NCI-H187 treated with DMSO at 0.1 percent for 48 hours (cell line): ENCODE measurements at places on chromosomes 3 and 15.

DNA sequence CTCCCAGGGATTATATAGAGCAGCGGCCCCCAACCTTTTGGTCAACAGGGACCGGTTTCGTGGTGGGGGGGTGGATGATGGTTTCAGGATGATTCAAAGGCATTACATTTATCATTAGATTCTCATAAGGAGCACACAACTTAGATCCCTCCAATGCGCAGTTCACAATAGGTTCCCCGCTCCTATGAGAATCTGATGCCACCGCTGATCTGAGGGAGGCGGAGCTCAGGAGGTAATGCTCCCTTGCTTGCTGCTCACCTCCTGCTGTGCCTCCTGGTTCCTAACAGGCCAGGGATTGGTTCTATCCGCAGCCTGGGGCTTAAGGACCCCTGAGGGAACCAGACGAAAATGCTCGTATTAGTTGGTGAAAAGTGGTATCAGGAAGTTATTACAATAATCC is 1.3 kb upstream of the HACD2 start:
- no peak for DNase-seq

DNA sequence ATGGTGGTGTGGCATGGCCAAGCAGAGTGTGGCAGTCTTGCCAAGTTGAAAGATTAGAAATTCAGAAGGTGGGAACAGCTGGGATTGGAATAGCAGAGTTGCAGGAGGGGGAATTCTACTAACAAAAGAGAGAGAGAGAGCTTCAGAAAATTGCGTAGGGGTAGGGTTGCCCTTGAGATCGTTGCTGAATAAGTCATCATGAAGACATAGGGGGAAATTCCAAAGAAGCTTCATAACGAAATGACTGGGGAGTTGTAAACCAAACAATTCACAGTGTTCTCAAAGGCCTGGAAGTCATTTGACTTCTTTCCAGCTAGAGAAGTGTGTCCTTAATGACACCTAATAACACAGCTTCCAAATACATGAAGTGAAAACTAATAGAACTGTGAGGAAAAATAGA is 26.3 kb upstream of the TIPARP start:
- no peak for DNase-seq

GRCh38 chr15:44490622-44491021 is 46.3 kb upstream of the EIF3J start:
- DNase-seq, result no peak

- no peak for DNase-seq
These were observed 123.1 kb upstream of the BHLHE40 start for GRCh38 chr3:4856136-4856535.

DNA sequence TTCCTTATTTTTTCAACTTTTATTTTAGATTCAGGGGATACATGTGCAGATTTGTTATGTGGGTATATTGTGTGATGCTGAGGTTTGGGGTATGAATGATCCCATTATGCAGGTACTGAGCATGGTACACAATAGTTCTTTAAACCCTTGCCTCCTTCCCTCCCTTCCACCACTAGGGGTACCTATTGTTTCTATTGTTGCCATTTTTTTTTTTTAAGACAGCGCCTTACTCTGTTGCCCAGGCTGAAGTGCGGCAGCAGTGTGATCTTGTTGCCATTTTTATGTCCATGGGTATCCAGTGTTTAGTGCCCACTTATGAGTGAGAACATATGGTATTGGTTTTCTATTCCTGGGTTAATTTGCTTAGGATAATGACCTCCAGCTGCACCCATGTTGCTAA is 117.3 kb upstream of the FAM3D start:
- DNase-seq, result no peak

- no peak for DNase-seq
These were observed 12.6 kb downstream of the PTH1R start for GRCh38 chr3:46890132-46890531.

DNA sequence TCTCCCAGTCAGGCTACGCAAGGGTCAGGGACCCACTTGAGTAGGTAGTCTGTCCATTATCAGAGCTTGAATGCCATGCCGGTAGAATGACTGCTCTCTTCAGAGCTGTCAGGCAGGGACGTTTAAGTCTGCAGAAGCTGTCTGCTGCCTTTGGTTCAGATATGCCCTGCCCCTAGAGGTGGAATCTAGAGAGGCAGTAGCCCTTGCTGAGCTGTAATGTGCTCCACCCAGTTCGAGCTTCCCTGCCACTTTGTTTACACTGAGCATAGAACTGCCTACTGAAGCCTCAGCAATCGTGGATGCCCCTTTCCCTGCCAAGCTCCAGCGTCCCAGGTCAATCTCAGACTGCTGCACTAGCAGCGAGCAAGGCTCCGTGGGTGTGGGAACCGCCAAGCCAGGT is 57.5 kb upstream of the SETMAR start:
- DNase-seq, result no peak

DNA sequence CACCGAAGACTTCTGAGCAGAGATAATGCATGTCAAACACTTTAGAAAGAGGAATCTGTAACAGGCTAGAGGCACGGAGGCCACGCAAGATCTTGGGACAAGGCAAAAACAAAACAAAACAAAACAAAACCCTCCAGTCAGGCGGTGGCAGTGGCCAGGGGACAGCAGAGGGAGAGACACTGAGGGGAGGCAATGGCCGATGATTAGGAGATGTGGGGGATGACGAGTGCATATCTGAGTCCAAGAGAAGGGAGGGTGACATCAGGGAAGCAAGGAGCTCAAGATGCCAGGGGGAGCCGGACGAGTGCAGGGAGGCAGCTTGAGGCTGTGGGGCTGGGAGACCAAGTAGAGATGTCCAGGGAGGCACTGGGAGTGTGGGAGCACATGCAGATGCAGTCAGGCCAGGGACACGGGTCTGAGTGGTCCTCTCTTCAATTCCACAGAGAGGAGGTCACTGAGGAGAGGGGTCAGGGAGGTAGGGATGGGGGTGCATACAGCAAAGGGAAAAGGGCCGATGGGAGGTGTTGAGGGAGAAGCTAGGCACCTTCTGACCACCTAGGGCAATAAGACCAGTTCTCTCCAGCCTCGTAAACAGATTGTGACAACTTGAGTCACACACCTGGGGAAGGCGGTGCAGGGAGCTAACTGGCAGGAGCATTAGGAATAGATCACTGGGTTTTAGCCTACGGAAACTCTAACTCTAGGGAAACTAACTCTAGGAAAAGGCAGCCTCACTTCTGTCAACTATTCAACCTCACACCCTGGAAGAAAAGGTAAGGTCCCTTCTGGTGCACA is 29.6 kb downstream of the SLCO2A1 start:
- DNase-seq, result no peak

- DNase-seq, result no peak
These were observed 123.6 kb upstream of the DPH6 start for GRCh38 chr15:35669432-35670045.

DNA sequence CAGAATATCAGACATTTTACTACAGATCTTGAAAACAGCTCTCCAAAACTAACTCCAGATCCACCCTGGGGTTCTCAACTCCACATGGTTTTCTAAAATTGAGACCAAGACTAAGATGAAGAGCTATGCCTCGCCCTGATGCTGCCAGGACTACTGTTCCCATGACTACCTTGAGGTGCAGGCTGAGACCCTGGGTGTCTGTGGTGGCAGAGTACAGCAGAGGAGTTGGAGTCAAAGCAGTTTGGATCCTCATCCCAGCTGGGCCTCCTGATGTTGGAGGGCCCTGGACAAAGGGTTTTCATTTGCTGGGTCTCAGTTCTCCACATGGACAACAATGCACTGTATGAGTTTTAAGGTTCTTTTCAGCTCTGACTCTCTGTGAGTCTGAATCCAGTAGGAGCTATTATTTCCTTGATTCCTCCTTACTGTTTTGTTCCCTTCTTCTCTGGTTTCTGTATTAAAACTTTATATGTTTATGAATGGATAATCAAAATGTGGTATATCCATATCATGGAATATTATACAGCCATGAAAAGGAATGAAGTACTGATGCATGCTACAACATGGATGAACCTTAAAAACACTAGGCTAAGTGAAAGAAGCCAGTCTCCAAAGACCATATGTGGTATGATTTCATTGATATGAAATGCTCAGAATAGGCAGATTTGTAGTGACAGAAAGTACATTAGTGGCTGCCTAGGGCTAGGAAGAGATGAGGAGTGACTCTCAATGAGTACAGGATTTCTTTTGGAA is 93.0 kb downstream of the CPN2 start:
- no peak for DNase-seq

- DNase-seq, result no peak
These were observed 31.1 kb downstream of the FOXL2 start for GRCh38 chr3:138915503-138916498.

GRCh38 chr15:39720621-39721611 is 61.7 kb downstream of the FSIP1 start:
- DNase-seq, result no peak

GRCh38 chr3:99418209-99418635 is 220.2 kb upstream of the COL8A1 start:
- DNase-seq, result no peak

GRCh38 chr15:29570121-29570947 is 251.9 kb downstream of the TJP1 start:
- no peak for DNase-seq

DNA sequence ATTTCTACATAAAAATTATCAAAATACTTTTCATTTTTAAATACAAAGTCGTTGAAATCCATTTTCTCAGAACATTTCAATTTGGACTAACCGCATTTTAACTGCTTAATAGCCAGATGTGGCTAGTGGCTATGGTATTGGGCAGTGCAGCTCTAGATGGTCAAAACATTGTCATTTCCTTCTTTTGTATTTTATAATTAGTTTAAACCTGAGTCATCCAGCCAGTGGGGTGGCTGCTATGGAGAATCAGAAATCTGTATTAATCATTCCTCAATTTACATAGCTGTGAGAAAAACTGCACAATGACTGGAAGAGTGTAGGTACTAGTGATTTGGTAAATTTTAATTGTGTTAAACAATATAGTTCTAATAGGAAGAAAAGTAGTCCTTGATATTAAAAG is 245.3 kb downstream of the PDZRN3 start:
- no peak for DNase-seq
